ENCODE measurements at places on chromosomes 4 and X.
A peak's percentile ranks its signal among the peaks of the same experiment; 100 is the strongest.

DNA sequence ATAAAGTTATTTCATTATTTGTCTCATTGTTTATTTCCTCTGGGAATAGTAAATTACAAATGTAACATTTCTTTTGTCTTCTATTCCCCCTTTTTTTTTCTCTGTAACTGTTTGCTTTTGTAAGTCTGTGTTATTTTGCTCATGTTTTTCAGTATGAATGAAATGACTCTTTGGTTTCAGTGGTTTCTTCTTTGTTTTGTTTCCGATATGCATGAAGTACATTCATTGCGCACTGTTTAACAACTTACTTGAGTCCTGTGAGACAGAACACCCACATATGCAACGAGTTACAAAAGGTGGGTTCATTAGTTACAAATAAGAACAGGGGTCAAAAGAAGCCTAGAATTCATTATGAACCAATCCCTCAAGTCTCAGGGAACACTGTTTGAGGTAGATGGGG is 175.0 kb upstream of the UGT8 start:
- DNase-seq = no peak

DNA sequence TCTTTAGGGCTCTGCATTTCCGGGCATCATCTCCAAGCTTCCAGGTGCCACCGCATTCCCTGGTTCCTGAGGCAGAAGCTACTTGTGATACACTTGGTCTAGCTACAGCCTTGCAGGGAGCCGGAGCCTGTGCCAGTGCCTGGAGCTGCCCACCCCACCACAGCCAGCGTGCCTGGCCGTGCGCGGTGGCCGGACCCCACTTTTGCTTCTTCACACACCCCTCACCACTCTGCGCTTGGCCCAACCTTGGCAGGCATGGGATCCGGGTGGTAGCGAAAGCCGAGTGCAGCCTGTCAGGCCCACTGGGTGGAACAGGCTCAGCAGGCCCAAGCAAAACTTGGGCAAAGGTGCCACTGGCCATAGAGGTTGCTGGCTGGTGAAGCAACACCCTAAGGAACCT is 823.7 kb downstream of the GLUD2 start:
- DNase-seq = no peak

GRCh38 chr4:169092889-169093522 is 83.0 kb upstream of the CBR4 start:
- DNase-seq = no peak

- no peak for DNase-seq
Observed at GRCh38 chr4:100428051-100428450, 89.8 kb downstream of the EMCN start.

DNA sequence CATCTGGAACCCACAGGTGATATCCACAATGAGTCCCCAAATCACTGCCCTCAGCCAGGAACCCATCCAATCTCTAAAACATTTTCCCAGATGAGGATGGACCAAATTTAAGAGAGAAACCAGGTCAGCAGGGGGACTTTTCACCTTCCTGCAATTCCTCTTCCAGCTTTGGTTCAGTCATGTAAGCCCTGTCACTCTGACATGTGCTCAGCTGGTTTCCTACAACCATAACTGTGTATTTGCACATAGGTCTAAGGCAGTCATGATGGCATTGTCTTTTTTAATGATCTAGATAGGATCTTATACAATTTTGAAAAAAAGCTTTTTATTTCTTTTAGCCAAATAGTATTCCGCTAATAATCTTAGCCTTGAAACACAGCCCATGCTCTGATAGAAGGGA is 6.5 kb downstream of the CXXC4 start:
- no peak for DNase-seq

DNA sequence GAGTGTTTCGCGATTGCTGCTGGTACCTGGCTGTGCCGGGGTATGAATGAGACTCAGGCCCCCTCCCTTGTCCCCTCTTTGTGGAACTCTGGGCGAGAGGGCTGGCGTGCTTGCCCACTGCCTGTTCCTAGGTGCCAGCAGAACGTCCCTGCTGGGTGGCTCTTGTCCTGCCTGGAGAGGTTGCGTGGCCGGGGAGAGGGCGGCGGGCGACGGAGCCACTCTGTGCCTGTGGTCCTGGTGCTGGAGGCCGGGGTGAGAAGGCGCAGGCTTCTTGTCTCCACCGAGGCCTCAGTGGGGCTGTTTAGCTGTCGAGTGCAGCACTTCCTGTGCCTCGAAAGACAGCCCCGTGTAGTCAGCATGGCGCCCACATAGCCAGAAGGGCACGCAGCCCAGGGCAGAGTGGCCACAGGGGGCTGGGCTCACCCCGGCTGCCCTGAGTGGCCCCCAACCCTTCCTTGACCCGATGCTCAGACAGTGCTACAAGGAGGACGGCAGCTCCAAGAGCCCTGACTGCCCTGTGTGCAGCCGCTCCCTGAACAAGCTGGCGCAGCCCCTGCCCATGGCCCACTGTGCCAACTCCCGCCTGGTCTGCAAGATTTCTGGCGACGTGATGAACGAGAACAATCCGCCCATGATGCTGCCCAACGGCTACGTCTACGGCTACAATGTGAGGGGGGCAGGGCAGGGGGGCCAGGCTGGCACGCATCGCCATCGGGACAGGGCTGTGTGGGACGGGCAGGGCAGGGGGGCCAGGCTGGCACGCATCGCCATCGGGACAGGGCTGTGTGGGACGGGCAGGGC is 8.9 kb upstream of the UVSSA start:
- DNase-seq = no peak

DNA sequence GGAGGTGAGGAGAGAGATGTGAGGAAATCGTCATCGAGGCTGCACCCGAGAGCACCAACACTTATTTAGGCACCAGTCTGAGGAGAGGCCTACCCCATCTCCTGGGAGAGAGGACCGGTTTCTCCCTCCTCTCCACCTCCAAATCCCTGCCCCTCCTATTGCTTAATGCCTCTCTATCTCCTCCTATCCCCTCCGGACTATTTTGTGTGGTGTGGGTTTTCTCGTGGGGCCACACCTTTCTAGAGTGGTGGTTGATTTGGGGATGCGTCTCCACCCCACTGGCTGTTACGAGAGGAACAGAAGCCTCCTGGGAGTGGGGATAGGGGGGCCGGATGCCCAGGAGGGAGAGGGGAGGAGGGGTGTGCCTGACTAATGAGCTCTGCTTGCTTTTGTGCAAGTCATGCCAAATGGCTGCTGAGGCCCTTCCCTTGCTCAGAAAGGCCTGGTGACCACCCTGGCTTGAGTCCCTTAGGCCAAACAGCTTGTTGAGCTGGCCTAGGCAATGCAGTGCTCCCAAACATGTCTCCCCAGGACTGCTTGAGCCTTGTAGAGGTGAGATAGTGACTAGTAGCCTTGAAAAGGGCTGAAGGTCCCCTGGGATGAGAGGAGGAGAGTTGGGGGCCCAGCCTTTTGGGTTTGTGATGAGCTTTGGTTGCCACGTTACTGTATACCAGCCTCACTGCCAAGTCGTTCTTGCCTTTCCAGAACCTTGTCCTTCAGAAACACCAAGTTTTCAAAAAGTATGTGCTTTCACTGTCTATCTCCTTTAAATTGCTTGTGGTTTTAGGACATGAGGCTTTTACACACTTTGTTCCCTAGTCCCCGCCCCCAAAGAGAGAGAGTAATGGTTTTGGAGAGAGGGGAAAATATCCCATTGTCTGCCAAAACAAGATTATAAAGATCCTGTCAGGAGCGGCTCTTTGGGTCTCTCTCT is 1.2 kb downstream of the MSN start:
- DNase-seq = peak; percentile 67

DNA sequence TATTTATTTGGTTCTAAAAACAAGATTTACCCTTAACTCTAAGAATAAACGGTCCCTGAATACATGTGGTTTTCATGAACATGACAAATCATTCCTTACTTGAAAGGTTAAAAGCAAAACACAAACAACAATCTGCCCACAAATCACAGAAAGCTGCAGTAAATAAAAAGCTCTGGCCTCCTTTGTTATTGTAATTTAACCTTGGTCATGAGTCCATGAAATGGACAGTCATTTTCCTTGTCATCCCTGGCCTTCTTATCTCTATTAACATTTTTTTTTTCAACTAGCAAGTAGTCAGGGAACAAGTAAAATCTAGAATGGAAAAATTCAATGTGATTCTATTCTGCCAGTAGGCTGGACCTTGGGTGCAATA is 92.7 kb downstream of the SCD5 start:
- no peak for DNase-seq

GRCh38 chr4:84915396-84915780 is 51.1 kb downstream of the WDFY3 start:
- DNase-seq = no peak

DNA sequence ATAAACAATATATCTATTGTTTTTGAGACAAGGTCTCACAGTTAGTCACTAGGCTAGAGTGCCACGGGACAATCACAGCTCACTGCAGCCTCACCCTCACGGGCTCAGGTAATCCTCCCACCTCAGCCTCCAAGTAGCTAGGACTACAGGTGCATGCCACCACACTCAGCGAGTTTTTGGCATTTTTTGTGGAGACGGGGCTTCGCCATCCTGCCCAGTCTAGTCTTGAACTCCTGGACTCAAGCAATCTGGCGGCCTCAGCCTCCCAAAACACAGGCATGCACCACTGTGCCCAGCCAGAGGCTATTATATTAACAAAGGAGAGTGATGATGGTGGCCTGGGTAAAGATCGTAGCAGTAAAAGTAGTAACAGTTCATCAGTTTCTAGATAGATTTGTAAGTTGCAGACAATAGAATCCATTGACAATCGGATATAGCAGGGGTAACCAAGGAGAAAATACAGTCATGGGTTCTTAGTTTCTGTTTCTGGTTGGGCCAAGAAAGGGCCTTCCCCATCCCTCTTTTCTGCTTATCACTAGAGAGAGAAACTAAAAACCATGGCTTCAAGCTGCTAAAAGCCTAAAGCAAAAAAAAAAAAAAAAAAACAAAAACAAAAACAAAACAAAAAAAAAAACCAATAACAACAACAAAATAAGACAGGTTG is 60.6 kb downstream of the ANXA10 start:
- no peak for DNase-seq

- no peak for DNase-seq
Observed at GRCh38 chrX:63917296-63917695, 132.3 kb upstream of the ARHGEF9 start.

DNA sequence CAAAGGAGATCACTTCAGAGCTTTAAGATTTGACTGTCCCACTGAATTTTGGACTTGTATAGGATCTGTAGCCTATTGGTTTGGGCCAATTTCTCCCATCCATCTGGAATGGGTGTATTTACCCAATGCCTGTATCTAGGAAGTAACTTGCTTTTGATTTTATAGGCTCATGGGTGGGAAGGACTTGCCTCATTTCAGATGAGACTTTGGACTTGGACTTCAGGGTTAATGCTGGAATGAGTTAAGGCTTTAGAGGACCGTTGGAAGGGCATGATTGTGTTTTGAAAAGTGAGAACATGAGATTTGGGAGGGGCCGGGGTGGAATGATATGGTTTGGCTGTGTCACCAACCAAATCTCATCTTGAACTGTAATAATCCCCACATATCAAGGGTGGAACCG is 73.8 kb downstream of the ZNF518B start:
- DNase-seq = no peak

Measured in stimulated activated CD4-positive, alpha-beta T cell treated with anti-CD3 and anti-CD28 coated beads, Interleukin-1b, Interleukin-23, amount 100 ng/mL, for 48 hours (primary cell).